ENCODE measurements at places on chromosomes 4 and X.

GRCh38 chr4:183263787-183264386, 56.2 kb downstream of the CLDN22 start:
- DNase-seq, result no peak

DNA sequence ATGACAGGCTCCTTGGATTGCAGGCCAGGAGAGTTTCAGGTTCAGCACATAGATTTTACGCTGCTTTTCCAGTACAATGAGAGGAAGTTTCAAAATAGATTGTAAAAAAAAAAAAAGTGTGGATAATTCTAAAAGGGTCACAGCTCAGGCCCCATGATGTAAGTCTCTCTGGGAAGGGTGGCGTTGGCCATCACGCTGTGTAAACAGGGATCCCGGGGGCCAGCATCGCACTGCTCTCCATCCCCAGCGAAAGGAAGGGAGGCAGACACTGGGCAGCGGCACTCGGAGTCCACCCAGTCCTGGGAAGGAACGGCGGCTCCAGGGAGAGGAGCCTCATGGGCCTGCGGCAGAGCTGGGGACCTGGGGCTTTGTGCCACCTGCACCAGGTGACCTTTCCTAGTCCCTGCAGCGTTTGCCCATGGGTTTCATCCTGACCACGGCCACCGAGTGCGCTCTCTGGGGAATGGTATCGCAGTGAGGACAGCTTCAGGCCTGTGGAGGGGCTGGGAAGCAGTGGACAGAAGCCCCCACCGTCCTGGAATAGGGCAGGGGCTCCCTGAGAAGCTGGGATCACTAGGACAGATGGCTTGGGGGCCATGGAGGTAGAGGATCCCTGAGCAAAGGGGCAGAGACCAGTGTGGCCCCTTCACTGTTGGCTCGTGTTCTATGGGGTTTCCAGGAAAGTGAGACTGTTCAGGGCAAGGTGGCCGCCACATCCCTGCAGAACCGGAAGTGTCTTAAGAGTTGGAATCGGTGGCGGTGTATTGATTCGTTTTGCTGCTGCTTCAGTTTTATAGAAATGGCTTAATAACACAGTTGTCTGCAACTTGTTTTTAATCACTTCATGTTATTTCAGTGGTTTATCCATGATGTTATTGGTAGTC, 38.9 kb downstream of the RGS12 start:
- DNase-seq, result no peak

- DNase-seq, result no peak
Observed at GRCh38 chr4:72899621-72900020, 169.9 kb downstream of the COX18 start.

DNA sequence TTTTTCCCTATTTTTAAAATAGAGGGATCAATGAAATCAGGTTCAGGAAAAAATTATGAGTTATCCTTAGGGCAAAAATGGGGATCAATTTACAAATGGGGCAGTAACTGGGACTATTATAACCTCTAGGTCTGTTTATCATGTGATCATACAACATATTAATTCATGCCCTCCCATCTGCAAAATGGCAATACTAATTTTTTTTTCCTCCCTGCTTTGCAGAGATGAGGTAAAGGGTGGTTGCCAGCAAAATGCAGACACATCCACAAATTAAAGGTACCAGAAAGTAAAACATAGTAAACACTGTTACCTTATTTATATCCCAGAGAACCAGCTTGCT, 467 bp downstream of the HSD17B11 start:
- no peak for DNase-seq

DNA sequence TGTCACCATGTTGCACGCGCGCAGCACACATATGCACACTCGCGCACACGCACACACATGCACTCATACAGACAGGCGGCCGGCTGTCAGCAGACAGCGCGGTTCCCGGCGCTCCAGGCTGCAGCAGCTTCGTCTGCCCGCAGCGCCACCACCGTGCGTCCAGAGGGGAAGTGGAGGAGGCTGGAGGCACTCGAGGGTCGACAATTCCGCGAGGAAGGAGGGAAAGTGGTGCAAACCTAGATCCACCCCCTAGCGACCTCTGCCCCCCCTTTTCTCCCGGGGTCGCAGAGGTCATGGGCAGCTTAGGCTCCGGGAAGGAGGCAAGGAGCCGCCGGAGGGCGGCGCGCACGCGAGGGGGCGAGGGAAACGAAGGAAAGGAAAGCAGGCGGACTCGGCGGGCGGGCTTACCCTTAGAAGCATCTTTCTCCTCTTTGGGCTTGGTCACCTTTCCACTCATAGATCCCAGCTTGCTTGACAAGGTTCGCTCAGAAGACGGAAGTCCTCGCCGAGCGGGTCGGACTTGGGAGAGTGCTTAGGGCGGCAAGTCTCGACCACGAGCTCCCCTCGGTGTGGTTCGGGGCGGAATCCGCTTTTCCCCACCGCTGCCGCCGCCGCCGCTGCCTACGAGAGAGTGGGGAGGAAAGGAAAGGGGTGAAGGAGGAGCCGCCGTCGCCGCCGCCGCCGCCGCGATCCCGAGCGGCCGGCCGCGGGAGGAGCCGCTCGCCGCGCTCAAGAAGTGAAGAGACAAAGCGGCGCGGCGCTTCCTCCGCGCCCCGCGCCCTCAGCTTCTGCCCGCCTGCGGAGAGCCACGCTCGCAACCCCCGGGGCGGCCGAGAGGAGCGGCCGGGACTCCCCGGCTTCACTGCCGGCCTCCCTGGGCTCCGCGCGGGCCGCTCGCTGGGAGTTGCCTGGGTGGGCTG, 326.6 kb upstream of the F9 start:
- no peak for DNase-seq

DNA sequence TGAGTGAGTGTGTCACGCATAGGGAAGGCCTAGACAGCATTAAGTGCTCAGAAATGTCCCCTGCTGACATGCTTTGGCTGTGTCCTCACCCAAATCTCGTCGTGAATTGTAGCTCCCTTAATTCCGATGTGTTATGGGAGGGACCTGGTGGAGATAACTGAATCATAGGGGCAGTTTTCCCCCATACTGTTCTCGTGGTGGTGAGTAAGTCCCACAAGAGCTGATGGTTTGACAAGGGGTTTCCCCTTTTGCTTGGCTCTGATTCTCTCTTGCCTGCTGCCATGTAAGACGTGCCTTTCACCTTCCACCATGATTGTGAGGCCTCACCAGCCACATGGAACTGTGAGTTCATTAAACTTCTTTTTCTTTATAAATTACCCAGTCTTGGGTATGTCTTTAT, 78.0 kb downstream of the NSUN7 start:
- no peak for DNase-seq

GRCh38 chr4:73989928-73990327, 1.9 kb upstream of the PPBP start:
- no peak for DNase-seq

GRCh38 chr4:149498246-149498645, 317.4 kb downstream of the IQCM start:
- no peak for DNase-seq

DNA sequence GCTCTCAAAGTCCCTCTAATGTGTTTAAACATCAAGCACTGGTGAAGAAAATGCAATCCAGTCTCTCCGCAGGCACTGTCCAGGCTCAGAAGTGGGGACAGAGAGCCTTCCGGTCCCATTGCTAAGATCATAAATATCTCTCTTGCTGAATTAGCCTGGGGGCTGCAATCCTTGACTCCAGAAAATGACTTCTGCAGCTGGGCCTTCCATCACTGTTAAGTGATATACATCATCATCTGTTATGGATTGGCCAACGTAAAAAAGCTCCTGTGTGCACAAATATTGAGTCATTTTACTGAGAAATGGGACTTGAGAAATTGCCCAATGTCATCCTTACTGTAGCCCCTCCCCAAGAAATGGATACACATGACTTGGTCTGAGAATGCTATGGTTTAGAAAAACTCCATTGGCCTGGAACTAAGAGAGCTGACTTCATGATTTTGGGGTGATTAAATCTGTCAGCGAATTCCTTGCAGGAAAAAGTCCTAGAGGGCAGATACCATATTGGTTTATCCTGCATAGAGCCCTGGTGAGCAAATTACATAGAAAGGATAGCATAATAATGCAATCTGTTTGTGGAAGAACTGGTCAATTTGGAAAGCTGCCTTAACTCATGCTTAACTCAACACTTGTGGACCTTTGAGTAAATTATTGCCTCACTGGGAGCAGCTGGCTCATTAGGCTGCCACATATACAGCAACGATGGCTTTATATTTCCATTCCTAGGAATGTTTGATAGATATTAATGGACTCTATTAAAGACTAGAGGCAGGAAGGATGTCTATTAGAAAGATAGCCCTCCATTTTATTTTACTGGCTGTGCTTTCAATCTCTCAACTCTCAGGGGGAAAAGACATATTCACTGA, 346.1 kb downstream of the GBA3 start:
- no peak for DNase-seq

GRCh38 chr4:123555807-123556273, 159.2 kb downstream of the SPRY1 start:
- no peak for DNase-seq

GRCh38 chr4:186954509-186954908, 230.9 kb upstream of the FAT1 start:
- DNase-seq, result no peak

GRCh38 chr4:184288451-184289178, 70.9 kb upstream of the ENPP6 start:
- DNase-seq, result no peak

GRCh38 chrX:107669261-107669660, 41.0 kb downstream of the PRPS1 start:
- no peak for DNase-seq

Data from omental fat pad (tissue), 4 donors.